ENCODE measurements at places on chromosomes 11 and 22.

GRCh38 chr22:30858976-30859713, 109.4 kb downstream of the MORC2 start:
- DNase-seq, result no peak

GRCh38 chr11:122095681-122096262, 20.2 kb downstream of the BLID start:
- DNase-seq, result no peak

GRCh38 chr11:32396991-32397390, 38.3 kb downstream of the WT1 start:
- DNase-seq, result no peak

DNA sequence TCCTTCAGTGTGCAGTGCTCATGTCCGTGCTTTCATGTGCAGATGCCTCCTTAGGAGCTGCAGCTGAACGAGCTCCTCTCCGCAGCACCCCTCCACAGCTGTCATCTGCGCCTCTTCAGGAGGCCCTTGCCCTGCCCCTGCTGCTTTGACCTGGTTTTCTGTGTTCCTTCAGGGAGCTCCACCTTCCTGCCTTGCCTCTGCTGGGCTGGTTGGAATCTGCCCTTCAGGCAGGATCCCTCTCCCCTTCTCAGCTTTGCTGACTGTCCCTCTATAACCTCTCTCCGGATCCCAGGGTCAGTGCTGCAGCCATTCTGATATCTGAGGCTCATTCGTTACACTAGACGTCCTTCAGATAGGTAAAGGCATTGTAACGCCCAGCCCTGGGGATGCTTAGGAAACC, 67.9 kb downstream of the SCN3B start:
- no peak for DNase-seq
